ENCODE measurements at places on chromosomes 3 and 15.

- no peak for DNase-seq
Observed at GRCh38 chr15:83565553-83566159, 88.3 kb upstream of the ADAMTSL3 start.

- no peak for DNase-seq
Observed at GRCh38 chr3:29758434-29759322, 477.8 kb downstream of the RBMS3 start.

- DNase-seq: no peak
Observed at GRCh38 chr3:140432229-140432669, 245.6 kb upstream of the TRIM42 start.

GRCh38 chr3:25427155-25427554 lies 908 bp upstream of the RARB start:
- no peak for DNase-seq

- no peak for DNase-seq
Observed at GRCh38 chr15:45603881-45604280, 16.7 kb downstream of the BLOC1S6 start.

DNA sequence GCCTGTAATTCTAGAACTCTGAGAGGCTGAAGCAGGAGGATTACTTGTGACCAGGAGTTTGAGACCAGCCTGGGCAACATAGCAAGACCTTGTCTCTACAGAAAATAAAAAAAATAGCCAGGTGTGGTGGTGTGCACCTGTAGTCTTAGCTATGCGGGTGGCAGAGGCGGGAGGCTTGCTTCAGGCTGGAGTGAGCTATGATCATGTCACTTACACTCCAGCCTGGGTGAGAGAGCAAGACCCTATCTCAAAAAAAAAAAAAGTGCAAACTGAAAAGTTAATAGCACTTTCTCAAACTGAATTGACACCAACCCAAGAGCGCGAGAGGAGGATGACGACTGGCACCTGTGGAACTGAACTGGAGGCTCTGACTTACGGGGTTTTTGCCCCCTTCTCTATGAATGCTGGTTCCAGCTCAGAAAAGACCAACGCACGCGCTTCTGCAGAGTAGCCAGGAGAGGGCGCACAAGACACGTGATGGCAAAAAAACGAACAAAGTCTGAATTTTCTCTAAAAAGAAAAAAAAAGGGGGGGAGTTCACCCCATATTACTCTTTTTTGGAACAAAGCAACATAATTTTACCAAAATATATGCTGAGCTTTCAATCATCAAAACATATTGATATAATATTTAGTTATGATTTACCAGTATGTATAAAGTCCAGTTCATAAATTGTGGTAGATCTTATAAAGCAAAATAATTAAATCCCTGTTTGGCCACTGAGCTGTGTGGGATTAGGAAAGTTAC lies 23.7 kb downstream of the CFAP92 start:
- DNase-seq: peak; percentile 61

DNA sequence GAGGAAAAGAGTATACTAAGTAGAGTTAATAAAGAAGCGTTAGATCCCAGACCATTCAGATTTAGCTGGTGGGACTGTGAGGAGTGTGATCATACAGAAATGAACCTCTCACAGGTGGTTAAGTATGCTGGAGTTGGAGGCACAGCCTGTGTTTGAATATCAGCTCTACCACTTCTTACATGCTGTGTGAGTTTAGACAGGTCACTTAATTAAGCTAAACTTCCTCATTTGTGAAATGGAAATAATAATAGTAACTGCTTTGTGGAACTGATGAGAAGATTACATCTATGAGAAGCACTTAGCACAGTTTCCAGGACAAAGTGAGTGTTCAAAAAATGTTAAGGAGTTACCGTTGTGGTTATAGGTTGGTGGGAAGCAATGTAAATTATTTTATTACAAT lies 8.4 kb downstream of the ACP3 start:
- no peak for DNase-seq
